ENCODE measurements at places on chromosomes 13 and 19. TPM values are rescaled to one million over a fixed set of nuclear protein-coding genes. Genes with fewer than 3 reads are reported as not detected.

GRCh38 chr19:15252398-15253018 lies 20.3 kb upstream of the EPHX3 start:
- DNase-seq = peak; percentile 29

DNA sequence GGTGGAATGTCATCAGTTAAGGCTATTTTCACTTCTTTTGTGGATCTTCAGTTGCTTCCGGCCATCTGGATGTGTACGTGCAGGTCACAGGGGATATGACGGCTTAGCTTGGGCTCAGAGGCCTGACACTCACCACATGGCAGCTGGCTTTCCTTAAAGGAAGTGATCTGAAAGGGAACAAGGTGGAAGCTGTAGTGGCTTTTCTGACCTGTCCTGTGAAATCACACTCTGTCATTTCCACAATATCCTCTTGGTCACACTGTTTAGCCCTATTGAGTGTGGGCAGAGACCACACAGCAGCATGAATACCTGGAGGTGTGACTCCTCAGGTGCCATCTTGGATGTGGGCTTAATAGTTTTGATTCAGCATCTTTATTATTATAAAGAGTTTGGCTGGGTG lies 4.5 kb upstream of the BAX start:
- DNase-seq = peak; percentile 69

DNA sequence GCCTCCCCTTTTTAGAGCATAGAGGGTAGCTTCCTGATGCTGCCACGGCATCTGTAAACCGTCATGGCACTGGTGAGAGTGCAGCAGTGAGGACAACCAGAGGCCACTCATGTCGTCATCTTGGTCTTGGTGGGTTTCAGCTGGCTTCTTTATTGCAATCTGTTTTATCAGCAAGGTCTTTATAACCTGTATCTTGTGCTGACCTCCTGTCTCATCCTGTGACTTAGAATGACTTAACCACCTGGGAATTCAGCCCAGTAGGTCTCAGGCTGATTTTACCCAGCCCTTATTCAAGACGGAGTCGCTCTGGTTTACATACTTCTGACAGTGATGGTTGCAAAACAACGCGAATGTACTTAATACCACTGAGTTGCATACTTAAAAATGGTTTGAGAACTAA lies 14.4 kb upstream of the FBN3 start:
- no peak for DNase-seq

ZNF578 gene
- total RNA-seq = 2.0 TPM

MADCAM1 gene
- under 0.01 TPM for total RNA-seq

Measured in lung microvascular endothelial cell (primary cell).